ENCODE measurements at places on chromosomes 2 and 18.

DNA sequence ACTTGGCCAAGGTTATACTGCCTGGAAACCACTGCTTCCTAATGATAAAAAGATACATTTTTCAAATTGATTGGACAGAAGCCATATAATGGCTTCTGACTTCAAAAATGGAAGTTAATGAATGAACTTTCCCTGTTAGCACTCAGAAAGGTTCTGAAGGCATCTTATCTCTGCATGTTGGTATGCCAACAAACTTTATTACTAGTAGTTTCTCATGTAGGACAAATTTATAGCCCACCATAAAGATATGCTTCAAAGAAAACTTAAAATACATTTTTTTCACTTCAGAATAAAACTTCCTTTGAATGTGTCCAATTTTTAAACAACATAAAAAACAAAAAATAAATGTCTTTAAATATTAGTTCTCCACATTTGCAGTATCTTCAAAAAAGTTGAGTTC, 10.0 kb downstream of the DOCK10 start:
- DNase-seq: no peak

DNA sequence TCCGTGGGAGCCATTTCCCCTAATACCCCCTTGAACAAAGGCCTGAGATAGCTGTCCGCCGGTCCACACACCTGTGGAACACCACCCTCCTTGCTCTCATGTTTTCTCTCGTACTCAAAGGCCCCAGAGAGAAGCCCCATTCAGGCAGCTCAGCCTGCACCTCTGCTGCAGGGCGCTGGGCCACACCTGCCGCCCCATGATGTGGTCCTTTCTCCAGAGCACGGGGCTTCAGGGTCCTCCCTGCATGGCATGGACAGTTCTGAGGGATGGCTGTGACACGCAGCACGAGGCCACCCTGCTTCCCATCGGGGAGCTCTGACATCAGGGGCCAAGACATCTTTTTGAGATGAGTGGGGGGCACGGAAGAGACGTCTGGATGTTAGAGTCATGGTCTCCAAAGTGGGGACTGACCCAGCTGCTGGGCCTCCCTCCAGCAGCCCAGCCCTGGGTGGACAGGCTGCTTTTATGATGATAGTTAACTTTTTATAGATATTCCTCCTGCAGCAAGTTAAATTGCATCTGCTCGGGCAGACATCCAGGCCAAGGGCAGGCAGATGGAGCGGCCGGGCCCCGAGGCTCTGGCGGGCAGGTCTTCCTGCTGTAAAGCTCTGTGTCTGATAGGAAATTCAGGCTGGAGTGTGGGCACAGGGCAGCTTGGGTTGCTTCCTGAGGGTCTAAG, 56.7 kb downstream of the SDC1 start:
- no peak for DNase-seq

- DNase-seq: no peak
Observed at GRCh38 chr2:188199716-188200128, 92.0 kb upstream of the GULP1 start.

DNA sequence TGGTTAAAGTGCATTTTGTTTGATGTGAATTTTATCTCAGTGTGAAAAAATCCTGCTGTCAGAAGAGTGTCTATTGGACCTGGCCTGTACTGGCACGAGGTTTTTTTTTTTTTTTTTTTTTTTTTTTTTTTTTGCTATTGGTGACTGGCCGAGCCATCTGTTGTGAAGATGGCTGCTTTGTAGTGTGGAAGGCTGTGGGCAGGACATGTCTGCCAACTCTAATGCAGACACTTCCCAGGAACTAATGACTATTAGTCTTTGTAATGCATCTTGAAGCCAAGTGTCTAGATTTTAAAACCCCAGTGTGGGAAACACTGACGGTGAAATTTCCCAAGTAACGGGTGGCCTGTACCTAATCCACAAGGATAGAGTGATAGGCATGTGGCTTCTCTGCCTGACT, 34.3 kb downstream of the ZAP70 start:
- no peak for DNase-seq

DNA sequence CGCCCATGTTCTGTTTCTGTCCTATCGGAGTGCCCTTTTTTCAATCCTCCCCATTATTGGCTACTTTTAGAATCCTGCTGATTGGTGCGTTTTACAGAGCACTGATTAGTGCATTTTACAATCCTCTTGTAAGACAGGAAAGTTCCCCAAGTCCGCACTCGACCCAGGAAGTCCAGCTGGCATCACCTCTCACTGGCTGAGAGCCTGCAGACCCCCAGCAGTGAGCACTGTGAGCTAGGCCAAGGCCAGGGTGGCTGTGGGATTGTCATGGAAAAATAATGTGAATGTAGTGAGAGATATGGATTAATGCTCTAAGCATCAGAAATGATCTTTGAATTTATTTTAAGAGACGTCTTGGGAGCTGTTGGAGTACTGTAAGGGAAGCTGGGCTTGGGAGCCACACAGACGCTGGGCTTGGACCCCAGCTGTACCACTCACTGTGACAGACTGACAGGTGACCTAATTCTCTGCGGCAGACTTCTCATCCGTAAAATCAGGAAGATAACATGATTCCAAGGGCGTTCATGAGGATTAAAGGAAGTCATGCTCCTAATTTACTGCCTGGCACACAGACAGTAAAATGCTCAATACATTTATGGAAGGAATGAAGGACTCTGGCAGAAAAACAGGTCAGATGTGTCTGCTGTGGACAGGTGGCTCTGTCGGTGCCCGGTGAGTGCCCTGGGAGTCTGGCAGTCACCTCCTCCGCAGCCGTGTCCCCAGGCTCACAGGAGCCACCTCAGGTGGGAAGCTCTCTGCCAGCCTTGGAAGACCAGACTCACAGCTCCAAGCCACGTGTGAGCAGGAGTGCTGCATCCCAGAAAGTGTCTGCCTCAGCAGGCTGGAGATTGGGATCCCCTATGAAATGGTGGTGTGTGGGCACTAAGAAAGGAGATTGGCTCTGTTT, 105.5 kb downstream of the FAM168B start:
- no peak for DNase-seq

GRCh38 chr2:26776195-26776800, 9.6 kb upstream of the CENPA start:
- no peak for DNase-seq

DNA sequence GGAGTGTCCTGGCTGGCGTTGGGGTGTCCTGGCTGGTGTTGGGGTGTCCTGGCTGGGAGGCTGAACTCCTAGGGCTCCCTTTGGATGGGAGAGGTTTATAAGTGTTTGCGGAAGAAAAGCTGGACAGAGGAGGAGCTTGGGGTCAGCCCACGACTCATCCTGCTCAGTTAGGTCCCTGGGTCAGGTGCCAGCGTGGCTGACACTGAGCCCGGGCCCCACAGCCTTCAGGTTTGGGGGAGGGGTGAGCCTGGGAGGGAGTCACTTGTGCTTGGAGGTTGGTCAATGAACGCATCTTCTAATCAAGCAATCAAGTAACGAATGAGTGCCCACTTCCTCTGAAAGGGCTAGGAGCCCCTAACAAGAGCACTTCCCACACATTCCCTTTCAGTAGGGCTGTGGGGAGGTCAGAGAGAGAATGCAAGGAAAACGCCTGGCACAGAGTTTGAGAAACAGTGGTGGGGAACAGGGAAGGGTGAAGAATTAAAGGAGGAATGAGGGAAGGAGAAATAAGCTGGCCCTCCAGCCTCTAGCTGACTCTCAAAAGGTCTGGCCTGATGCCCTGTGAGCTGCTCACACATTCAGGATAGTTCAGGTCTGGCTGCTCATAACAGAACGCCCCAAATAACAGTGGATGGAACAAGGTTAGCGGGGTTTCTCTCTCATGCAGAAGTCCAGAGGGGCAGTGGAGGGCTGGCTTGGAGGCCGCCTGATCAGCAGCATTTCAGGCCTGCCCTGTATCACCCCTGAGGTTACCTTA, 670 bp downstream of the KCNIP3 start:
- no peak for DNase-seq

- DNase-seq: no peak
Observed at GRCh38 chr2:26463244-26464192, 14.4 kb downstream of the OTOF start.

- peak; percentile 54 for DNase-seq
Observed at GRCh38 chr2:11750422-11750821, 4.0 kb downstream of the LPIN1 start.

DNA sequence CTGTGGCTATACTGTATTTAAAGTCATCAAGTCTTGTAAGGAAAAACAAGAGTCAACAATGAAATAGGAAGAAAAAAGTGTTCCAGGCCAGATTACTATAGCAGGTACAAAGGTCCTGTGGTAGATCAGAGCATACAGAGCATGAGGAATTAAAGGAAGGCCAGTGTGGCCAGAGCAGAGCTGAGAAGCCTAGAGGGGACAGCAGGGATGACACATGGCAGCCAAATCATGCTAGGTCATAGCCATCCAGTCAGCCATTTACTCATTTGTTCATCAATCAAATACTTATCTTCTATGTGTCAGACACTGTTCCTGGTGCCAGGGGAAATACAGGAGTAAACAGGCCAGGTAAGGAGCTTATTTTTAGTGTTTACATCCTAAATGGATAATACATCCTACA, 24.3 kb downstream of the ADD2 start:
- no peak for DNase-seq

GRCh38 chr18:23253630-23254029, 118.3 kb downstream of the CABLES1 start:
- no peak for DNase-seq

DNA sequence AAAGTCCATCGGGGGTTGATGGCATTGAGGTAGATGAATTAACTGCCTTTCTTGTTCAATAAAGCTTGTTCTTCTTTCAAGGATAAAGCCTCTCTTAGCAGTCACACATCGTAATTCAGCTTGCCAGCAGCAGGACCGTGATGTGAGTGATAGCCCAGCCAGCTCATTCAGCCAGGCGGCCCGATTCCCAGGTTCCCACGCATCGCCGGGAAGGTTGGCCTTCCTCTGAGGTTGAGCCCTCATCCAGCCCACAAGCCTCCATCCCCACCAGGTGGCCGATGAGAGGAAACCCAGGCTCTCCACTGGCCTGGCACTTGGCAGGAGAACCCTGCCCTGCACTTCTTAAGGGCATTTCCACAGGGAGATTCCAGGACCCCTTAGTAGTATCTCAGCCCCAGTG, 4.7 kb downstream of the AGAP1 start:
- DNase-seq: no peak

- DNase-seq: no peak
Observed at GRCh38 chr18:45940724-45941123, 26.4 kb downstream of the EPG5 start.

- DNase-seq: no peak
Observed at GRCh38 chr18:79616651-79617510, 62.7 kb upstream of the CTDP1 start.

DNA sequence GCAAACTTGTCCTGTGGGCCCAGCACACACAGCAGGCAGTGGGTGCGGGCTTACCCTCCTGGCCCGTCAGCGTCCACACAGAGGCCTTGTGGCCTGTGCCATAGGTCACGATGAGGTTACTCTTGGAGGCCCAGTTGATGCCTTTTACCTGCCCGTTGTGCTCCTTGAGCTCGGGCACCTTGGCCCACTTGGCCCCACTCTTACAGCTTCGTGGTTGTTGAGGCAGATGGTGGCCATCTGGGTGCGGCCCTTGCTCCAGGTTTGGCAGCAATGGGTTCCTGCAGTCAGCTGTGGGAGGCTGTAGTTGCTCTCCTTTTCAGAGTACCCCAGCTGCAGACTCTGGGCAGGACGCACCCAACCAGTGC, 45.5 kb upstream of the PTH2R start:
- peak; percentile 29 for DNase-seq

GRCh38 chr2:207180741-207181140, 15.0 kb upstream of the KLF7 start:
- no peak for DNase-seq

- DNase-seq: peak; percentile 61
Observed at GRCh38 chr18:63160172-63160995, 159.2 kb downstream of the BCL2 start.

- no peak for DNase-seq
Observed at GRCh38 chr18:8930990-8931616, 171.4 kb upstream of the NDUFV2 start.

DNA sequence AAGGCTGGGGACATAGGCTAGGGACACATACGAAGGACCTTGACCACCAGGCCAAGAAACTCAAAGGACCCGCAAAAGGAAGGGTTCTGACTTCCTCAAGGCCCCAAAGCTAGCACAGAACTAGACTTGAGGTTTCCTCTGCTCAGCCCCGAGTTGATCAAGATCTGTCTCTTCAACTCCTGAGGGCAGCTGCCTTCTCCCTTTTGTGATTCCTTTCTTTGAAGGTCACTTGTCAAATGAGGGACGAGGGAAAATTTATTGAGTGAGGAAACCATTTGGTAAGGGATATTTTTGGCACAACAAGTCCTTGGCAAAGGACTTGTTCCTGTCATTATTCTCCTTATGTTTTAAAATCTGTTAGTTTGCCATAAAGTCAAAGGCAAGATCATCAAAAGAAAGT, 12.3 kb upstream of the ROCK2 start:
- no peak for DNase-seq

GRCh38 chr2:234429265-234429664, 67.6 kb downstream of the ARL4C start:
- DNase-seq: no peak

- DNase-seq: no peak
Observed at GRCh38 chr2:3620834-3621233, 25.9 kb downstream of the COLEC11 start.

DNA sequence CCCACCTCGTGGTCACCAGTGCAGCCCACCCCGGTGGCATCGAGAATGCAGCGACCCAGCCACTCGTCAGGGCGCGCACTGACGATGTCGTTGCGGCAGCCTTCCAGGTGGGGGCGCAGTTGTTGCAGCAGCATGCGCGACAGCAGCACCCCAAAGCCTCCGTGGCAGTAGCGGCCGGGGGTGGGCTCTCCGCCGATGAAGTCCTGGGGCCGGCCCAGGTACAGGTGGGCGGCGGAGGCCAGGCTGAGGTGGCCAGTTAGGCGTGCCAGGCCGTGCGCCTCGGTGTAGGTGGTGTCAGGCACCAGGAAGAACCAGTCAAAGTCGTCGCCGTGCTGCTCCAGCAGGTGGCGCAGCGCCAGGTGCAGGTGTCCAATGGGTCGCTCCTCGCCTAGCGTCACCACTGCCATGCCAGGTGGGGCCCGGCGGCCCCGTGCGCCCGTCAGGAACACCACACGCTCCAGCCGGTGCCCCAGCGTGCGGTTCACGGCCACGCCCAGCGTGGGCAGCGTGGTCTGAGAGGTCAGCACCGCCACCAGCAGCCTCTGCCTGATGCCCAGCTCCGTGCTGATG, 1.9 kb downstream of the CHPF start:
- peak; percentile 90 for DNase-seq

DNA sequence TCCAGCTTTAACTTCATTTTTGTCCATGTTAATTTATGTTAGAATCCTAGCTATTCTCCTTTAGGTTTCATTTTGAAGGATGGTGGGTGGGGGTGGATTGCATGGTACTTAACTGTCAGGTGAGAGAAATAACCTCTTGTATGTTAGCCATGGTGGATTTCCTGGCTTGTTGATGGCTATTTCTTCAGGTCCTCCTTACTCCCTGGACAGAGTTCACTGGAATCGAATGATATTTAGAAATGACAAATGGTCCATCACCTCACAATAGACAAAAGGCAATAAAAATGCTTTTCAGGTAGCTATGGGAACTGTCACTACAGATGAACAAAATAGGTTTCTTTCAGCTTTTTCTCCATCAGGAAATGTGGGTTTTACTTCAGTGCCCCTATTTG, 91.7 kb downstream of the EML6 start:
- no peak for DNase-seq

GRCh38 chr18:48396561-48396960, 12.6 kb downstream of the ZBTB7C start:
- no peak for DNase-seq

Measured in GM06990 (cell line).